ENCODE measurements at places on chromosomes 5 and 9. TPM values are rescaled to one million over a fixed set of nuclear protein-coding genes. Genes with fewer than 3 reads are reported as not detected.
A peak's percentile ranks its signal among the peaks of the same experiment; 100 is the strongest.

GRCh38 chr5:92372766-92373165, 989.6 kb upstream of the ARRDC3 start:
- H3K27ac ChIP-seq: no peak overlapping the region
- H3K27me3 ChIP-seq: no peaks in the 10 kb centered on the region
- no peak for DNase-seq
- no peaks in the 10 kb centered on the region for H3K36me3 ChIP-seq

GRCh38 chr5:134370311-134370870, 978 bp upstream of the UBE2B start:
- no peaks in the 10 kb centered on the region for H3K27me3 ChIP-seq
- H3K36me3 ChIP-seq: peaks cover 4% of the 10 kb centered on the region
- no peak for DNase-seq
- H3K4me3 ChIP-seq: peak overlapping the region; percentile 100
- peaks cover 26% of the 10 kb centered on the region for H3K4me1 ChIP-seq

The OBP2B gene
- total RNA-seq: not detected

DNA sequence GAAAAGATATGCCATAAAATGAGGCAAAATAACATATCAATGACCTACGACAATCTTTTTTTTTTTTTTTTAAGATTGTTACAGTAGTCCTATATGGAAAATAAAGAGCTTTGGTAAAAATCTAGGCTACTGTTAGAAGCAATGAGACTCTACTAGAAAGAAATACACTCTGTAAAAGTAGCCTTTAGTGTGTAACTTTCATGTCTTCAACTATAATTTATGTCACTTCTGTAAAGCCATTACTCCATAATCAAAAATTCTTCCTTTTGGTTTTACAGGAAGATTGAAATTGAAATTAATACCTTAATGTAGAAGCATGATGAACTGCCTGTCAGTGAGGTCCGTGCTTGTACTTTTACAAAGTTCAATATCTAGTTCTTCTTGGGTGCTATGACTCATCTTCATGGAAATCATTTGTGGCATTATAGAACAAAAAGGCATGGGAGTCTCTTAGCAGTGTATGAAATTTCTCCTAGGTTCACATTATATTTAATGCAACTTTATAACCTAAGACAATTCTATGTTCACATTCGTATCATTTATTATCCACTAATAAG, 1393.1 kb downstream of the EFNA5 start:
- no peak for DNase-seq
- H3K27ac ChIP-seq: no peak overlapping the region
- H3K4me3 ChIP-seq: no peak overlapping the region
- no peaks in the 10 kb centered on the region for H3K27me3 ChIP-seq
- H3K36me3 ChIP-seq: no peaks in the 10 kb centered on the region

DNA sequence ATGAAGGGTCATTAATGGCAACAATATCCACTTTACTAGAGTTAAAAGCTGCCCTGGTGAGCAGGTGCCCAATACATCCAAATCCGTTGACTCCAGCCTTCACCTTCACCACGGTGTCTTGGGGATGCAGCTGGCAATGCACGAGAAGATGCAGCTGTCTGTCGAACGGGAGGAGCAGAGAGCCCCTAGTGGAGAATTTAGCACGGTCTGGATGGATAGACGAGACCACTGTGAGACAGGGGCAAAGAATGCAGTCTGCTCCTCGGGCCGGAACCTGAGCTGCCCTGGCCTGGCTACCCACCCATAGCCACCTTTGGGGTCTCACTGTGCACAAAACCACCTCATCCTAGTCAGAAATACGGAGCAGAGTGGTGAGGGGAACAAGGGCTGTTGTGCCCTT, 35.1 kb downstream of the ADRA1B start:
- no peaks in the 10 kb centered on the region for H3K4me1 ChIP-seq
- no peaks in the 10 kb centered on the region for H3K27me3 ChIP-seq
- no peak overlapping the region for H3K27ac ChIP-seq
- no peak for DNase-seq
- H3K36me3 ChIP-seq: no peaks in the 10 kb centered on the region

DNA sequence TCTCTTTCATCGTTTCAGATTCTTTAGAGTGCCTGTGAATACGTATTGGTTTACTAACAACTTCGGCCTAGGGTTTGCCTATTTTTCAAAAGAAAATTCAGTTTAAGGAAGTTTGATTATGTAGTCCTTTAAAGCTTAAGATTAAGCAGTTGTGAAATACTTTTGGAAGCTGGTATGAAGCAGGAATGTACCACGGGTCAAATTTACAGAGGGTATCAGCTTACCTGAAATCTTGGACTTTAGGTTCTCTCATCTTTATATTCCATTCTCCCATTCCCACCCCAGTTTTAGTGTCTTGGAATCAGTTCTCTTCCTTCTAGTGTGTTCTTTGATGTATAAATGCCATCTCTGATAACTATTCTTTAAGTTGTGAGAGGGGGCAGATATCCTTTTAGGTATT, 53.2 kb downstream of the IQGAP2 start:
- H3K27ac ChIP-seq: no peak overlapping the region
- H3K36me3 ChIP-seq: no peaks in the 10 kb centered on the region
- no peak for DNase-seq
- H3K4me1 ChIP-seq: peaks cover 14% of the 10 kb centered on the region

- peaks cover 16% of the 10 kb centered on the region for H3K4me1 ChIP-seq
- peak; percentile 24 for DNase-seq
- no peaks in the 10 kb centered on the region for H3K36me3 ChIP-seq
Measured at GRCh38 chr9:6415266-6415665, 2.3 kb downstream of the UHRF2 start.

- peak overlapping the region; percentile 28 for H3K27ac ChIP-seq
- H3K36me3 ChIP-seq: peaks cover 46% of the 10 kb centered on the region
- no peak overlapping the region for H3K4me3 ChIP-seq
- DNase-seq: no peak
- peaks cover 53% of the 10 kb centered on the region for H3K4me1 ChIP-seq
- no peaks in the 10 kb centered on the region for H3K27me3 ChIP-seq
Measured at GRCh38 chr5:141514330-141515133, 25.7 kb downstream of the PCDHGC5 start.

The PCDHGA6 gene
- 0.75 TPM for total RNA-seq

GRCh38 chr5:151257731-151258181, 4.8 kb downstream of the GM2A start:
- no peaks in the 10 kb centered on the region for H3K27me3 ChIP-seq
- H3K27ac ChIP-seq: peak overlapping the region; percentile 54
- H3K4me3 ChIP-seq: no peak overlapping the region
- peaks cover 7% of the 10 kb centered on the region for H3K36me3 ChIP-seq
- DNase-seq: no peak

GRCh38 chr9:90033028-90033650, 428.3 kb downstream of the GADD45G start:
- no peak overlapping the region for H3K27ac ChIP-seq
- H3K4me1 ChIP-seq: no peaks in the 10 kb centered on the region
- H3K27me3 ChIP-seq: no peaks in the 10 kb centered on the region
- H3K4me3 ChIP-seq: no peak overlapping the region

- H3K36me3 ChIP-seq: no peaks in the 10 kb centered on the region
- no peak for DNase-seq
- H3K4me3 ChIP-seq: no peak overlapping the region
- no peak overlapping the region for H3K27ac ChIP-seq
- H3K27me3 ChIP-seq: no peaks in the 10 kb centered on the region
Measured at GRCh38 chr9:110123341-110124095, 84.4 kb downstream of the C9orf152 start.

The STX17 gene
- total RNA-seq: 28.4 TPM

The OTP gene
- not detected for total RNA-seq

DNA sequence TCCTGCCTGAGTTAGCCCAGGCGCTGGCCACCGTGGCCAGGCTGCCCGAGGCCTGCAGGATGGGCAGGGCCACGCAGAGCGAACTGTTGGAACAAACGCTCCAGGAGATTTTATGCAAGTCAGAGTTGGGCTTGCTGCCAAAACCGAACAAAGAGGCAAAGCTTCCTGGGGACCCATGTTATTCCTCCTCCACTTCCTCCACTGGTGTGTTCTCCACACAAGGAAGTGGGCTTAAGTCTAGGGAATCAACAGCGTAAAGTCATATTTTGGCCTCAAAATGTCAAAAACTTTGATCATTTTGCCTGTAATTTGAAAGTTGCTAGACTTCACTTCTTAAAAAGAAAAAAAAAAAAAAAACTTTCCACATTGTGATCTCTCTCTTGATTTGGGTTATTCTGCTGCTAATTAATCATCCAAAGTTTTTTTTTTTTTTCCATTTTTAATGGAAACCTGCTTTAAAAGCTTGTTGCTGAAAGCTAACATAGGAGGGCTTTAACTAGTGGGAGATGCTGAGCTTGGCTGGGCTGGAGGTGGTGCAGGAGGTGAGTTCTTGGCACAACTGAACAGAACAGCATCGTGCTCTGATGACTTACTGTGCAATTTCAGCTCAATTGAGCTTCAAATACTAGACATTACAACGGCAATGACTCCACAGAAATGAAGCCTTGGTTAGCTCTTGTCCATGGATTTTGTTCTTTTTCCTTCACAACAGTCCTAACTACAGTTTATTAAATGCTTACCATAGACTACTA, 73.0 kb downstream of the PTPDC1 start:
- peaks cover 6% of the 10 kb centered on the region for H3K4me1 ChIP-seq
- no peaks in the 10 kb centered on the region for H3K36me3 ChIP-seq
- no peaks in the 10 kb centered on the region for H3K27me3 ChIP-seq
- DNase-seq: no peak

- no peak for DNase-seq
- H3K4me1 ChIP-seq: no peaks in the 10 kb centered on the region
- no peaks in the 10 kb centered on the region for H3K36me3 ChIP-seq
Measured at GRCh38 chr9:32265037-32265436, 119.4 kb upstream of the ACO1 start.

The LHX2 gene
- not detected for total RNA-seq

GRCh38 chr5:154481584-154482381, 3.8 kb upstream of the HAND1 start:
- H3K4me1 ChIP-seq: peaks cover 22% of the 10 kb centered on the region
- H3K27ac ChIP-seq: no peak overlapping the region
- H3K27me3 ChIP-seq: peaks cover 84% of the 10 kb centered on the region
- H3K36me3 ChIP-seq: no peaks in the 10 kb centered on the region
- no peak overlapping the region for H3K4me3 ChIP-seq
- DNase-seq: no peak

Measured in natural killer cell (primary cell).